Activated T-helper 1 cell treated with anti-CD3 and anti-CD28 coated beads, Interleukin-2, amount 50 U/mL, for 16 hours (primary cell): ENCODE measurements at places on chromosomes 2 and 18.

DNA sequence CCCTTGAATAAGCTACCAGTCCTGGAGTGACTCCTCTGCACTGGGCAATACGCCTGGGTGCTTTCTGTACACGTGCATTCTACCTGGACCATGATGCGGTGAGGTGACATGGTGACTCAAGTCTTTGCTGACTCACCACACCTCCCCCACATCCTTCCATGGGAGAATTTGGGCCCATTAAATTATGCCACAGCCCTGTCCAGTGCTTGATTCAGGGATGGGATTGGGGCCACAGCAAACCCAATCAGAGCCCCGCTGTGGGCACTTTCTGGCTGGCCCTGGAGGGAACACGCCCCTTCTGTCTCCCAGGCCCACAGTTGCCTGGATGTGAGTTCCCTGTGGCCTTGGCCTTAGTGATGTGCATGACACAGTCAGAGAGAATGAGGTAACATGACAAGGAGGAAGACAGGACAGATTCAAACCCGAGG lies 86.9 kb downstream of the LRRC30 start:
- no peak for DNase-seq

- no peak for DNase-seq
These were observed 17.4 kb downstream of the LDLRAD4 start for GRCh38 chr18:13235981-13236380.

DNA sequence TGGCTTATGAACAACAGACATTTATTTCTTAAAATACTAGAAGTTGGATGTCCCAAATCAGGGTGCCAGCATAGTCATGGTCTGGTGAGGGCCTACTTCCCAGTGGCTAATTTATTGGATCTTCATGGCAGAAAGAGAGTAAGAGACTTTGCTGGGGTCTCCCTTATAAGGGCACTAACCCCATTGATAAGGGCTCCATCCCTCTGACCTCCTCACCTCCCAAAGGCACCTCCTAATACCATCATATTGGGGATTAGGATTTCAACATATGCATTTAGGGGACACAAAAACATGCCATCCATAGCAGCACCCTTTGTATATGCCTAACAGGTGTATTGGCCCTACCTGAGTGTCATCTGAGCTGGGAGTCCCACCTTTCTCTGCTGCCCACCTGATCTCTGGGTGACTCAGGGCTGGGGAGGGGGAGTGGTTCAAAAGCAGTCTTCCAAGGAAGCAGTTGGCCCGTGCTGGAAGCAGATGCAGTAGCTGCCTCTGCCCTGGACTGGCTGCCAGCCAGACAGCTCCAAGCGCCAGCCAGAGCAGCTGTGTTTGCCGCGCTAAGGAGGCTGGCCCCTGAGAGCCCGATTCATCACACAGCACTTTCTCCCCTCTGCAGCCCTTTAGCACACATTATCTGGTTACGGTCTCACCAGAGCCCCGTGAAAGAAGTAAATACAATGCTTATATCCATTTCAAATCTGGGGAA lies 84.6 kb downstream of the SMAD7 start:
- no peak for DNase-seq

DNA sequence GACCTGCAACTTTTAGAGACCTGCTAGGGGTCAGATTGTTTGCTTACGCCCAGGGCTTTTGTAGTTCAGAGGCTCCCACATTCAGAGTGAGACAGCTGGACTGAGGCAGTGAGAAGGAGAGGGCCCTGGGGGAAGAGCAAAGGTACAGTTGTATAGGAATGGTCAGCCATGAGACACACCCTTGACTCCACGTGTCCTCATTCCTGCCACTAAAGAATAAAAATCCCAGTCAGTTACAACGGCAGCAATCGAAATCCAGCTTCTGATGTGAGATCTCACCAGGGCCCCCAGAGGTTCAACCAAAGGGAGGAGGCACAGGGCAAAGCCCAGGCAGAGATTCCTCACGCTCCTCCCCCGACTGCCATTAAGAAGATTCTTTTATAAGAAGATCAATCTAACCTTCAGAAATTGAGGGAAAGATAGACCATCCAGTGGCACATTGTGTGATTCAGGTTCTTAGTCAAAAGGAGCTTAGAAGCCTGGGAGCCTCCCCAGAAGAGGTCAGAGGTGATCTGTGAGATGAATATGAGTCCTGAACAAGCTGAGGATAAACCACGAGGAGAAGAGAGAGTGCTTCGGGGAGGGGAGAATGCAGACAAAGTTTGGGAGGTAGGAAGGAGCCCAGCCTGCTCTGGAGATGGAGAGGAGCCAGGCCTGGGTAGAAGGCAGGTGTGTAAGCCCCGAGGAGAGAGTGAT lies 317.0 kb downstream of the CYP26B1 start:
- no peak for DNase-seq

- no peak for DNase-seq
These were observed 19.3 kb downstream of the SLC30A3 start for GRCh38 chr2:27243391-27244130.

GRCh38 chr2:169933124-169933711 lies 106.0 kb downstream of the UBR3 start:
- DNase-seq: no peak

- DNase-seq: no peak
These were observed 31.3 kb downstream of the SP140L start for GRCh38 chr2:230358305-230358704.

- DNase-seq: no peak
These were observed 332 bp upstream of the PDCD1 start for GRCh38 chr2:241859017-241859435.

DNA sequence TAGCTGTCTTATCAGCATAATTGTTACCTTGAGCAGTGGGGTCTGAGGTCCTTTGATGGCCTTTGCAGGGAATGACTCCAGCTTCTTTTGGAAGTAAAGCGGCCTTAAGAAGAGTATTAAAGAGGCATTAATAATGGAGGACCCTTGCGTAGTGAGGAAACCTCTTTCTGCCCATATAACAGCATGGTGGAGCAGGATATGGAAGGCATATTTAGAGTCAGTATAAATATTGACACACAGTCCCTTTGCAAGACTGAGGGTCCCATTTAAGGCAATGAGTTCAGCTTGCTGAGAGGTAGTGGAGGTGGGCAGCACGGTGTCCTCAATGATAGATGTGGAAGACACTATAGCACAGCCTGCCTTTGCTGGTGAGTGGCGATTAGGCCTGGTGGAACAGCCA lies 32.7 kb downstream of the NCL start:
- no peak for DNase-seq

DNA sequence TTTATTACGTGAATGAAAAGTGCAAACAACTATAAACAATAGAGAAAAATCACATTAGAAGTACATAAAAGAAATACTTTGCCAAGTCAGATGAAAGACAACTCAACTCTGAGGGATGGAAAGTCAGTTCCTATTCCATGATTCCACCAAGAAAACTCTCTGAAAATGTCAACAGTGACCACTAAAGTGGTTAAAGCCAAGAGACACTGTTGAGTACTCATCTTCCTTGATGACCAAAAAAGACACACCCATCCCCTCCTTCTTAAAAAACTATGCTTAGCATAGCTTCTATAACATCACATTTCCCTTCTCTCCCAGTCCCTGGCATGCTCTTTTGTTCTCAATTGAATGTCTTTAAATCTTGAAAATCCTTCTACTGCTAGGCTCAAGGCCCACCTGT lies 160.0 kb downstream of the TCF4 start:
- DNase-seq: no peak

GRCh38 chr2:204691911-204692510 lies 146.7 kb downstream of the PARD3B start:
- no peak for DNase-seq
